ENCODE measurements at places on chromosomes 13 and 19. TPM values are rescaled to one million over a fixed set of nuclear protein-coding genes. Genes with fewer than 3 reads are reported as not detected.

ZNF790 gene
- total RNA-seq, result 0.54 TPM

C1QTNF9 gene
- total RNA-seq, result not detected

TJP3 gene
- 0.56 TPM for total RNA-seq

GPR12 gene
- total RNA-seq, result 1.4 TPM

HIF3A gene
- 2.2 TPM for total RNA-seq

PRRG2 gene
- total RNA-seq, result 0.59 TPM

DNAAF3 gene
- 2.1 TPM for total RNA-seq

DNA sequence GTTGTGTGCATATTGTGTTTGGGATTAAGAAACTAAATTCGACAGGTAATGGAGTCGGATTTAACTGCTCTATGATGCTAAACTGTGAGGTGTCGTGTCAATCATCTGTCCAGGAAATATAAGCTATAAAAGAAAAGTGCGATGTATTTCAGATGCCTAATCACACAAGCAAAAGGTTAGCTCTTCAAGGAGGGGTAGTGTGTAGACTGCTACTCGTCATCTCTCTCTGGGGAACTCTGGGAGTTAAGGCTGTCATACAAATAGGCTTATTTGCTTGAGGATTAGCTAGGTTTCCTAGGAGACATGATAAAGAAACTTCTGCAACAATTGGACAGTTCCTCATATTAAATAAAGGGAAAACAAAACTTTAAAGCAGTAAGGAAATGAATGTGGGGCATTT is 462.1 kb downstream of the OLFM4 start:
- ATAC-seq, result no peak

DNA sequence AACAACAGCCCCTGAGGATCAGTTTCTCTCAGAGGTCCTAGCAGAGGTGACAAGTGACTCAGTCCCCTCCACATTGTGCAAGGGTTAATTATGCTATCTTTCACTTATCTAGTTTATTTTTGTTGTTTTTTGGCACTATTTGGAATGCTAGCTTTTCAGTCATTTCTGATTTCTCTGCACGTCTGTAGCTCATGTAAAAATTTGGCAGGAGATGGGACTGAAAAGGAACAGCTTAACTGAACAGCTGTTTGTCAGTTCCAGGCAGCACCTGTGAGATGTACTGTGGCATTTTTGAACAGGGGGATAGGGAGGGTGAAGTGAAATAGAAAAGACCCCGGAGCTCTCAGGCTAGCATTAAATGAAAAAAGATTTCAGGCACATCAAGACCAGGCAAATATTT is 313.5 kb downstream of the SUCLA2 start:
- ATAC-seq, result no peak

DNA sequence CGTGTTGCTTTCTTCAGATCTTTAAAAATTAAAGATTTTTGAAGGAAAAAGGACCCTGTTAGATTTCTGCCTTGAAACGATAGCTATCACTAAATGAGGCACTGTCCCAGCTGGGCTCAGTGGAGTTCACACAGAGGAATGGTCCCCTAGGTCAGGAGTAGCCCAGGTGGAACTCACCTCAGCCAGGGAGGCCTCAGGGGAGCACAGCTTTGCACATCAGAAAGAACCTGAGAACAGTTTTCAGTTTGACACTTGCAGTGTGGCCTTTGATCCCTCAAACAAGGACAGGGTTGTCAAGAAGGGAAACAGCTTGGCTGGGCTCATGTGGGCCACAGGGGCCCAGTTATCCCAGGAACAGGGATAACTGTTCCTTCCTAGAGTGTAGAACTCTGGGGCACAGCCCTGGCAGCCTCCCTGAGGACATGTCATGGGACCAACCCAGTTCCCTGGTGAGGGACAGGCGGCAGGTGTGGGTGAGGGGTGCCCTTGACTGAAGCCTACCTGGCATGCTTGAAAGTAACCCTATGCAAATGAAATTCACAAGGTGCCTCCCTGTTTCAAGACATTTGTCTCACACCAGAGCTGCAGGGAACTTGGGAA is 59.4 kb downstream of the CHST8 start:
- ATAC-seq, result no peak

GRCh38 chr19:45505151-45505995 is 1.9 kb upstream of the VASP start:
- ATAC-seq, result no peak

GRCh38 chr13:52695856-52696255 is 43.2 kb downstream of the SUGT1 start:
- no peak for ATAC-seq

- ATAC-seq, result no peak
Observed at GRCh38 chr19:41330481-41330880, 20.5 kb downstream of the CCDC97 start.

DNA sequence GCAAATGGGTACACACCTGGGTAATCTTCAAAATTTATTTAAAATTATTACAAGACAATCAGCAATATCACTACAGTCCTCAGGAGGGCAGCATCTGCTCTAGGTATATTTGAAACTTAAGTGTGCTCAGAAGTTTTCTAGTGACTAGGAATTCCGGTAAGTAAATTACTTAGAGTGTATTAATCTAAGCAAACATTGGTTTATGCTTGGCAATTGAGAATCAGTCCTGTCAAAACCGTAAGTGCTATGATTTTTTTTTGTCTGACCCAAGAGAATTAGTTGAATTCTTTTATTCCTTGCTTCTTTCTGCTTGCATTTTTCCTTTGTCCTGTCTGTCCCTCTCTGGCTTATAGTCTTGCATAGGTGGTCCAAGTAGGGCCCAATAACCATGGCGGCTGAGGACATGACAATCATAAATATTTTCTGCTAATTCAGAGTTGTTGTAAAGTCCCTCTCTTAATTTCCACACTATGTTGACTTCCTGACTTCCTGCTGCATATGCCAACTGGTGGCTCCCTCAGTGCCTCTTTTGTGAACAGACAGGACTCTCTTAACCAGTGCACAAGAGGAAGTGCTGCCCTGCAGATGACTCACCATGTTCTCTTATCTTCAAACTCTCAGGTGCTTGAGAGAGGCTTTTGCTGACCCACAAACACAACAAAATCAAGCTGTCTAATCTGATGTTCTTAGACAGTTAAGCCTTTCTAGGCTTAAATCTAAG is 82.2 kb downstream of the SLAIN1 start:
- ATAC-seq, result no peak

DNA sequence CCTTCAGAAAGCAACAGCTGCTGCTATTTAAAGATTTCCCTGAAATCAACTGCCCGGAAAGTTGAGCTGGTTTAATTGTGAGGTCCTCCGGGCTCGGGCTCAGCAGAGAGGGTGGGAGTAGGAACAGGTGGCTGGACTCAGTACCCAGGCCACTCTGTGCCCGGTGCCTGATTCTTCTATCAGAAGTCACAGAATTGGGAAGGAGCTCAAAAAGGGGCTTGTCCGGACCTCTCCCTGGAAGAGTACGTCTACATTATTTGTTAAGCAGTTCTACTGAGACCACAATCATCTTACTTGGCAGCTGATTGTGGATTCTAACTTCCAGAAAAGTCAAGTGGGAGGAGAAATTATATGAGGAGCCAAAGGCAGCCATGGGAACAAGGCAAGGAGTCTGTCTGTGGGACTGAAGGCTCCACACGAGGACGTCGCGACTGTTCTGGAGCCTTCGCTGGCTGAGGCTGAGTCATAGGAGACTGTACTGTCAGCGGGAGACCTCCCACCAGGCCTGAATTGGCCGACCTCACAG is 91.7 kb upstream of the ANKRD10 start:
- peak; percentile 83 for ATAC-seq

DNA sequence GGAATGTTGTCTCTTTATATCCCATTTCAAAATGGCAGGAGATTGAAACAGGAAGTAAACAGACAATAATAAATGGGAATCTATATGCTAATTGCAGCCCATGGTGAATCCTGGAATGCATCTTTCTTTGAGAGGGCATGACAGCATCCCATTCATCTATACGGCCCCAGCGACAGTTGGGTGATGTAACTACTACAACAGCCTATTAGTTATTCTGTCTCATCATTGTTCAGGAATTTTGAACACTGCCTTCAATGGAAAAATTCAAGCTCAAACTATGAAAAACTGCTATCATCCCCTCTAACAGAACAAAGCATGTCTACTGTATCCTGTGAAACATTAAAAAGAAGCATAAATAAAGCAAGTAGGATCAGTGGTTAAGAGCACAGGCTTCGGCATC is 262.1 kb downstream of the DCT start:
- ATAC-seq, result peak; percentile 100

GRCh38 chr19:10514211-10515145 is 2.8 kb downstream of the S1PR5 start:
- ATAC-seq, result peak; percentile 53

- no peak for ATAC-seq
Observed at GRCh38 chr13:37198629-37199028, 93.2 kb upstream of the CSNK1A1L start.

- ATAC-seq, result no peak
Observed at GRCh38 chr13:30388406-30389283, 33.6 kb upstream of the UBE2L5 start.

- ATAC-seq, result no peak
Observed at GRCh38 chr13:97761796-97762540, 191.5 kb upstream of the IPO5 start.

DNA sequence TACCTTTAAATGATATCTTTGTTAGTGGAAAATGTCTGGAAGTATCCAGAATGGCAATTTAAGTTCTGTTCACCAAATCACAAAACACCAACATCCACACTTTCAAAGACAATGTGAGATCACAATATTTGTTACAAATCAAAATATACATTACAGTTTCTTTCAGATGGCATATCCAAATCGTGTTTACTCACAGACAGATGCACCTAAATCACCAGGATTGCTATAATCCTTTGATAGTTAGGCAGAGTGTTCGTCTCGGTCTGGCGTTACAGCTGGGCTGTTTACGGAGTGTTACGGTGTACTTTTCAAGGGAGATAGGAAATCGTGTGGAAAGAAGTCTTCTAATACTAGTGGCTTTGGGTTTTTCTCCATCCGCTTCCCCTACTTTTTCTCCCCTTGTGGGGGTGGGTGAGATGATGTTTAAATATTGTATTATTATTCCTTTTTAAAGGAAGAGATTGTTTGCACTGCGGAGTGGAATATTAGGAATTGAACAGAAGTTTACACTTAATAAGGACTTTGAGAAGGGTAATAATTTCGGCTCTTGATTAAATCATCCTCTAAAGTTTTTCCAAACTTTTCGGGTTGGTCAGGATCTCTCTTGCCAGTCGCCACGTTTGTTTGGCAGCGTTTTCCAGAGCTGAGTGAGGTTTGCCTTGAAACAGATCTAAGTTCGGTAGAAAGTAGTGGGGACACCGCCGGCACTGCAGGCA is 1.8 kb downstream of the MAB21L1 start:
- ATAC-seq, result no peak

GRCh38 chr19:42242069-42242511 is 312 bp downstream of the GSK3A start:
- peak; percentile 0 for ATAC-seq

DNA sequence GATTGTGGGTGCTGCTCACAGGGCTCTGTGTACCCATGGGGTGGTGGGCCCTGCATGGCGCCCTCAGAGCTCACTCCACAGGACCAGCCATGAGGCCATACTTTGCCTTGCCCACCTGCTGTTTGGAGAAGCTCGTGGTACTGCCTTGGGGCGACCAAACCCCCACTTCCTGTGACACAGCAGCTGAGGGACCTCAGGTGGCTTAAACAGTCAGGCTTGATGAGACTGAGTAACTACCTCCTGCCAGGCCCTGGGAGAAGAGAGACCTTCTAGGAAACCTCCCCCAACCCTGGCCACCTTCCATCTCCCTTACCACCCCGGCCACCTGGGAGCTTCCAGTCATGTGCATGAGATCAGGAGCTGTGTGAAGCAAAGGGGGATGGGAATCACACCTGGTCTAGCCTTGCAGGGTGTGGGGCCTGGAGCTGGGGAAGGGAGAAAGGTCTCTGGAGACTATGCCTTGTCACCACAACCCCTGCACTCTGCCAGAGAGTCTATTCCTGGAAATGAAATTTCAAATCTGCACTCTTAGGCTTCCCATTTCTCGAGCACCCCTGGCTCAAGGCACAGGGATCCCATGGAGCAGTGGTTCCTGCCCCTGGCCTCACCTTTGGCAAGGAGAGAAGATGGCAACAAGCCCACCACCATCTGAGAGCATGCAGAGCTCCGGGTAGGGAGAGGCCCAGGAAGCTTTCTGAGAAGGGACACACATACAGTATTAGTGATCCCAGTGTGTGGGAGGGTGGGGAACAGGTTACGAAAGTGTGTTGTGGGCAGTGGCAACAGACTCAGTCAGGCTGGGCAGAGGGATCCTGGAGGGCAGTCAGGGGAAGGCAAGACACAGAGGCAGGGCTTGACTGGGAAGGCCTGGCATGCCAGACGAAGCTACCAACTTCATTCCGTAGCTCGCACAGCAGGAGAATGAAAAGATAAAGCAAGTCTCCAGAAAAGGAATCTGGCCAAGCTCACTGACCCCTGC is 125.0 kb downstream of the URI1 start:
- no peak for ATAC-seq

DNA sequence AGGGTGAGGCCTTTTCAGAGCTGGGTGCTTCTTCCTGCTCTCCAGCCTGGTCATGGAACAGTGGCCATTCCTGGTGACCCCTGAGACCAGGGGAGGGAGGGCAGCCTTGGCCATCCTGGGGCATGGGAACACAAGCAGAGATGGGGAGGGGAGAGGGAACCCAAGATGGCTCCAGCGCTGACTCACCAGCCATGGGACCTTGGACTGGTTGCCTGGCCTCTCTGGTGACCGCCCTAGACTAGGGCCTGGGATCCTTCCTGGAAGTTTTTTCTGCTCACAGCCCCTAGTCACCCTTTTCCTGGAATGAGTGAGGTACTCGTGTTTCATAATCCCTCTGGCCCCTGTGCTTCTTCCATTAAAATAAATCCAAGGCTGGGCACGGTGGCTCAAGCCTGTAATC is 3.3 kb upstream of the OPA3 start:
- ATAC-seq, result no peak

DNA sequence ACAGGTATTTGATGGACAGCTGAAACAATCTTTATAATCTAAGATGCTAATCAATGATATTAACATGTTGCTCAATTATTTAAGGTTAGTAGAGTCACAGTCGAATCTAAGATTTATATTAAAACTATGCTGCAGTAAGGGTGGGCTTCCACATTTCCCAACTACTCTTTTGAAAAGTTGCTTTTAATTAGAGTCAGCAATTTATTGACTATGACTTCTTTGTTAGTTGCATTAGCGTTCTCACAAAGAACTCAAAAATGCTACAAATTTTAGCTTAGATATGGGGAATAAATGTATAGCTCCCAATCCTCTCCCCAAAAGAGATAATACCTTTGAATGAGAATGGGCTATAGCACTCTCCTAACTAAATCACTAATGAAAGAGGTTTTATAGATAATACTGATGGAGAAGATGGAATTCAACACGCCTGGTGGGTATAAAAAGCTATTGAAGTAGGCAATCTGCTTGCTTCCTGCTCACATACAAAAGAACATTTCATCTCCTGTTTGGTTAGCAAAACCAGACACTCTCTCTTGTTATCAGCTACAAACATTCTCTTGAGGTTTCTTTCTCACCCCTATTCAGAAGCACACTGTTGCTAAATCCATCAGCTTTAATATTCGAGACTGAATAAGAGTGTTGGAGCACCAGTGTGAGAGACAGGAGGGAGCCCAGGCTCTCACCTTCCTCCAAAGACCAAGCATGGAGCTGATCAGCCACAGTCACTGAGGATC is 2.4 kb upstream of the FLT1 start:
- no peak for ATAC-seq
